ENCODE measurements at places on chromosomes 2 and 18.

- no peak for DNase-seq
These were observed 5.8 kb upstream of the TMEM37 start for GRCh38 chr2:119425620-119426395.

DNA sequence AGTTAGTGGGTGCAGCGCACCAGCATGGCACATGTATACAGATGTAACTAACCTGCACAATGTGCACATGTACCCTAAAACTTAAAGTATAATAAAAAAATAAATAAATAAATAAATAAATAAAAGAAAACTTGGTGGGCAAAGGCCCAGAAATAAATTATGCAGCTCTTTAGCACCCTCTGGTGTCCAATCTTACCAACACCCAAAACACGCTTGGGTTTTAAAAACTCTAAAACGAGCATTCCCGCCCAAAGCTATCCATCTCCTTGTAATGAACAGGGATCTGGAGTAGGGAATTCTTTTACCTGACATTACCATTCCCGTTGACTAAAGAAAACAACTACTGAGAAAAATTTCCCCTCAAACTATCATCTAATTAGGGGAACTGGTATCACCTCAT lies 2005.9 kb upstream of the CELF4 start:
- no peak for DNase-seq

- no peak for DNase-seq
These were observed 3.7 kb upstream of the EMX1 start for GRCh38 chr2:72913486-72914205.

DNA sequence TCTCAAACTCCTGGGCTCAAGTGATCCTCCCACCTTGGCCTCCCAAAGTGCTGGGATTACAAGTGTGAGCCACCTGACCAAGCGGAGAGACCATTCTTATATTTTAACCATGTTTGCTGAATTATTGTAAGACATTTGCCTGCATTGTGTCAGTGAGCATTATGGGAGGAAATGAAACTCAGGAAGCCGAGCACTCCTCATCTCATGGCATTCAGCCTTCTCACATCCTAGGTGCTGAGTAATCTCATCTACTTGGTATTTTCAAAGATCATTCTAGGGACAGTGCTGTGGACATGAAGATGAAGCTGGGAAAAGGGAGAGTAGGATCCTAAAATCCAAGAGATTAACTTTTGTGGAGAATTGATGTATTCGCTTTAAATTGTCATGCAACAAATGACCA lies 66.1 kb downstream of the NAPG start:
- no peak for DNase-seq

- no peak for DNase-seq
These were observed 43.4 kb upstream of the NEUROD1 start for GRCh38 chr2:181723731-181724130.

- DNase-seq, result no peak
These were observed 326.2 kb downstream of the SETBP1 start for GRCh38 chr18:45006934-45007333.

GRCh38 chr2:190202604-190203003 lies 117.0 kb downstream of the HIBCH start:
- no peak for DNase-seq

GRCh38 chr2:109711230-109712122 lies 82.6 kb upstream of the RGPD5 start:
- no peak for DNase-seq

GRCh38 chr2:41626936-41627335 lies 420.9 kb upstream of the PKDCC start:
- no peak for DNase-seq
